Transverse colon (tissue), 4 donors: ENCODE measurements at places on chromosomes 13 and 19. TPM values are rescaled to one million over a fixed set of nuclear protein-coding genes. Genes with fewer than 3 reads are reported as not detected.

The KLK6 gene
- not detected for total RNA-seq

The ACER1 gene
- total RNA-seq, result not detected

The ZNF14 gene
- total RNA-seq, result 4.4 TPM

The SLITRK6 gene
- total RNA-seq, result not detected
